ENCODE measurements at places on chromosomes 2 and 18. TPM values are rescaled to one million over a fixed set of nuclear protein-coding genes. Genes with fewer than 3 reads are reported as not detected.

DNA sequence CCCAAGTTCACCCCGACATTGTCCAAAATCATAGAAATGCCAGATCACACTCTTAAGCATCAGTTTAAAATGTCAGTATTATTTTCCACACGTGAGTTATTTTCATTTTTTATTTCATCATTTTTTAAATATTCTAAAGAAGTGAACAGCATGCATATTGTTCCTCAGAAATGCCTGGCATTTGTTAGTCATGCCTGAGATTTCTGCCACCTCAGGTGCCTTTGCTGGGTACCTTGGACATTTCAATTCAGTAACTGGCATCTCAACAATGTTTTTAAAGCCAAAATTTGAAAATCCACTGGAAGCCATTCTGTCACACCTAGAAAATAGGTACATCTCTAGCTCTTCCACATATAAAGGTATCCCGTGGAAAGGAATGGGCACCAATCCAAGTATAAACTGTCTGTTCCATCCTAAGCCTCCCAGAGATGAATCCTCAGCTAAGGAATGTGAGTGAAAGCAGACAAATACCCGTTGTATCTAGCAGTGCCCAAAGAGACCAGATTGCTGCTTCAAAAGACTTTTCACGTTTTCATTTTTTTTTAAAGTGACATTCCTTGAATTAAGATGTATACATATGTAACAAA is 159.8 kb downstream of the ZNF385B start:
- no peak overlapping the region for H3K27ac ChIP-seq
- H3K4me3 ChIP-seq, result no peak overlapping the region
- H3K27me3 ChIP-seq, result no peaks in the 10 kb centered on the region
- no peaks in the 10 kb centered on the region for H3K4me1 ChIP-seq

- DNase-seq, result no peak
- no peak overlapping the region for H3K4me3 ChIP-seq
- H3K4me1 ChIP-seq, result no peaks in the 10 kb centered on the region
- no peaks in the 10 kb centered on the region for H3K36me3 ChIP-seq
- no peak overlapping the region for H3K27ac ChIP-seq
These were observed 81.1 kb upstream of the CAVIN2 start for GRCh38 chr2:191927991-191928390.

Gene GPR155
- 10.5 TPM for total RNA-seq

Gene HOXD9
- not detected for total RNA-seq

DNA sequence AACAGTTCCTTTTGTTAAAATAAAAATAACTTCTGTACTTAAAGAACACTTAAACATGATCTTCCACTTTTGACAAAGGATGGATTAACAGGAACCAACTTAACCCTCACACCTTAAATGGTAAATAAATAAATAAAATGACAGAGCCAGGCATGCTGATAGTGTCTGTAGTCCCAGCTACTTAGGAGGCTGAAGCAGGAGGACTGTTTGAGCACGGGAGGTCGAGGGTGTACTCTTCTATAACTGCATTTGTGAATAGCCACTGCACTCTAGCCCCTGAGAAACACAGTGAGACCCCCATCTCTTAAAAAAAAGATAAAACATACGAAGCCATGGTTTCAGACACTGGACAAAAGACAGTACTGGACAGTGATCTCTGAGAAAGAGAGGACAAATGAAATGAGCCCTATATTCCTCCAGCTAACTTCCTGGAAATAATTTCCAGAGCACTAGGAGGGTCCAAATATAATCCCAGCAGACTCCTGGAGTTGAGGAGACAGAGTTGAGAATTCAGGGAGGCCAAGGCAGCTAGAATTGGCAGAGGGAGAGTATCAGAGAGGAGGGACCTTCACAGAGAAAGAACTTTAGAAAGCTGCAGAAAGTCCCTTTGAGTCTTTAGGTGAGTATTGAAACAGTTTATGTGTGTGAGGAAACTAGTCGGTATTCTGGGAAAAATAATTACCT is 17.4 kb downstream of the PPP4R1 start:
- H3K4me3 ChIP-seq, result no peak overlapping the region
- H3K4me1 ChIP-seq, result peaks cover 23% of the 10 kb centered on the region
- H3K27ac ChIP-seq, result no peak overlapping the region
- no peaks in the 10 kb centered on the region for H3K27me3 ChIP-seq

GRCh38 chr18:79504034-79504433 is 108.3 kb downstream of the NFATC1 start:
- H3K27ac ChIP-seq, result no peak overlapping the region
- peaks cover 46% of the 10 kb centered on the region for H3K4me1 ChIP-seq
- no peak for DNase-seq
- no peak overlapping the region for H3K4me3 ChIP-seq
- no peaks in the 10 kb centered on the region for H3K27me3 ChIP-seq

Gene FBXO15
- 1.1 TPM for total RNA-seq

Measured in activated CD4-positive, alpha-beta memory T cell treated with anti-CD3 and anti-CD28 coated beads, Interleukin-2, amount 10 ng/mL, durations not matched to agents 7 days and 5 days (primary cell).